ENCODE measurements at places on chromosomes 2 and 18. TPM values are rescaled to one million over a fixed set of nuclear protein-coding genes. Genes with fewer than 3 reads are reported as not detected.

Gene NCKAP5
- total RNA-seq = 2.9 TPM

Gene ECEL1
- not detected for total RNA-seq

Gene POTEJ
- not detected for total RNA-seq

Gene ANKRD23
- total RNA-seq = 0.65 TPM

Gene DYNAP
- not detected for total RNA-seq

Gene TMEM200C
- total RNA-seq = 2.3 TPM

Gene APOB
- 0.30 TPM for total RNA-seq

Gene IL1RL1
- total RNA-seq = 68.5 TPM

Gene WIPF1
- 8.1 TPM for total RNA-seq

Gene GATA6
- total RNA-seq = 8.1 TPM

Gene TMEFF2
- total RNA-seq = under 0.01 TPM

Gene TBR1
- under 0.01 TPM for total RNA-seq

Gene HOXD11
- total RNA-seq = not detected

Gene RAX
- not detected for total RNA-seq

Gene FOSL2
- total RNA-seq = 15.3 TPM

Gene ANKRD29
- total RNA-seq = not detected

Gene NDC80
- 36.6 TPM for total RNA-seq

Gene MOGAT1
- total RNA-seq = not detected

Gene ARHGAP28
- 27.2 TPM for total RNA-seq

Gene POTEC
- not detected for total RNA-seq

Gene SLC9A2
- total RNA-seq = not detected

Gene LINC00305
- not detected for total RNA-seq

Gene ABCG8
- not detected for total RNA-seq

Gene CYP1B1
- under 0.01 TPM for total RNA-seq

Gene ABCB11
- 0.65 TPM for total RNA-seq

Gene ANKRD53
- total RNA-seq = 0.32 TPM

Gene SERPINB8
- total RNA-seq = 33.1 TPM

Gene TRIM54
- not detected for total RNA-seq

Gene GALNT5
- under 0.01 TPM for total RNA-seq

Gene HES6
- total RNA-seq = 8.8 TPM

Gene APCDD1
- not detected for total RNA-seq

Gene PRLH
- not detected for total RNA-seq

Gene EML6
- 1.4 TPM for total RNA-seq

Gene EMX1
- not detected for total RNA-seq

Gene MLPH
- total RNA-seq = not detected

Gene SERPINB10
- total RNA-seq = 0.32 TPM

Gene PID1
- total RNA-seq = 0.46 TPM

Gene CLEC4F
- total RNA-seq = not detected

Gene TP53I3
- total RNA-seq = 94.5 TPM

Gene HOXD13
- total RNA-seq = not detected

Gene SLC14A1
- 1.5 TPM for total RNA-seq

Gene PIEZO2
- 2.6 TPM for total RNA-seq

Gene KHK
- total RNA-seq = 1.3 TPM

Gene AQP12A
- not detected for total RNA-seq

Gene ALK
- total RNA-seq = not detected

Gene PAX8
- under 0.01 TPM for total RNA-seq

Gene MXD1
- total RNA-seq = 2.3 TPM

Gene AMER3
- total RNA-seq = not detected

Gene CTAGE1
- not detected for total RNA-seq

Gene PDE11A
- total RNA-seq = under 0.01 TPM

Gene FBXO41
- total RNA-seq = 0.46 TPM

Gene SCYGR3
- total RNA-seq = not detected

Gene CD28
- not detected for total RNA-seq

Gene CPLX4
- not detected for total RNA-seq

Gene PLGLB2
- total RNA-seq = 0.32 TPM

Gene PECR
- total RNA-seq = 4.6 TPM

Gene RTP5
- total RNA-seq = not detected

Gene ANKAR
- 3.0 TPM for total RNA-seq

Gene GKN2
- not detected for total RNA-seq
